ENCODE measurements at places on chromosomes 16 and 17. TPM values are rescaled to one million over a fixed set of nuclear protein-coding genes. Genes with fewer than 3 reads are reported as not detected.

POLR3E gene
- total RNA-seq, result 34.1 TPM

- peak; percentile 69 for DNase-seq
These were observed 943 bp downstream of the CNTROB start for GRCh38 chr17:7932949-7933348.

DOC2B gene
- total RNA-seq, result 8.5 TPM

GRCh38 chr16:85735225-85735635 is 15.7 kb downstream of the C16orf74 start:
- DNase-seq, result no peak

OTOP2 gene
- not detected for total RNA-seq

- no peak for DNase-seq
These were observed 141.5 kb downstream of the IRF8 start for GRCh38 chr16:86040496-86040895.

DNA sequence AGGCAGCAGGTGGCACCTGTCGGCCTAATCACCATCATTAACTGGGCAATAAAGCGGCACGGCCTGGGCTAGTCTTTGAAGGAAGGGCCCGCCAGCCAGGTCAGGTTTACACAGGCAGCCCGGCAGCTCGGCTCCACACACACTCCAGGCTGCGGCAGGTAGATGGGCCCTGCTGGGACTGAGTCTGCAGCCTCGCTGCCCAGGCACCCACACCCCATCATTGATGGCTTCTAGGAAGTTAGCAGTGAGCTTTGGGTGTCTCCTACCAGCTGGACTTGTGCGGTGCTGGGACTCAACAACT is 6.8 kb upstream of the FOXN1 start:
- no peak for DNase-seq

DNA sequence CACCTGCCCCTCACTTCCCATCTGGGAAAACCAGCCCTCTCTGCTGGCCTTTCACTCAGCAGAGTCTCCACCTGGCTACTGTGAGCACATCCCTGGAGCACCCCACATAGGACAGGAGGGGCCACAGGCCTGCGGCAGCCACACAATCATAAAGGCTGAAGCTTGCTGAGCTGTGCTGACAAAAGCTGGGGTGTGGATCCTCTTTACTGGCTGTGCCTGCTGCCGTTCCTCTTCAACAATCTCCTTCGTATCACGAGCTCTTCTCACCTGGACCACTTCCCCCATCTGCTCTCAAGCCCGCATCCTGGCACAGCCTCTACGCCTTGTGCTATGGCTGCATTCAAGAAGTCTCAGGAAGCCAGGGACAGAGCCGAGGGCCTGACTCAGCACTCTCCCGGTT is 86.1 kb downstream of the ZNF778 start:
- no peak for DNase-seq

GRCh38 chr16:49725651-49726050 is 130.3 kb downstream of the ZNF423 start:
- DNase-seq, result no peak

DNA sequence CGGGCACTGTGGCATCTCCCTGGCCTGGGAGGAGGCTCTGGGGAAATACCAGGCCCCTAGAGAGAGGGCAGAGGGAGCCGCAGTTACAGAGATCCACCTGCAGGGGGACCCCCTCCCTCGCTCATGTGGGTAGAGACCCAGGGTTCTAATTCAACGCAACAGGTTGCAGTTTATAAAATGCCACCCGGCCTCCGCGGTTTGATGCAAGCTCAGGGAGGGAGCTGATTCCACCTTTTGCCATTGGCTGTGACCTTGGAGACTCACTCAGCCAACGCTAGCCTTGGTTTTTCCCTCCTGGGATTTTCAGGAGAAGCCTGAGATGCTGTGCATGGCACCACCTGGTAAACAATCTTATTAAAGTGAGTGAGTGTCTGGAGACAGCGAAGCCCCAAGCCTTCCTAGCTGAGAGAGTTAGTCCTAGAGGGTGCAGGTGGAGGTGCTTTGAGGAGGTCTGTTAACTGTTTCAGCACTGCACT is 12.1 kb downstream of the TTLL6 start:
- DNase-seq, result peak; percentile 58

GRCh38 chr16:2019921-2020831 is 591 bp downstream of the NPW start:
- no peak for DNase-seq

GRCh38 chr17:63494300-63494928 is 17.6 kb downstream of the ACE start:
- DNase-seq, result no peak

GRCh38 chr17:34725008-34725407 is 145.6 kb downstream of the TMEM132E start:
- DNase-seq, result no peak

DNA sequence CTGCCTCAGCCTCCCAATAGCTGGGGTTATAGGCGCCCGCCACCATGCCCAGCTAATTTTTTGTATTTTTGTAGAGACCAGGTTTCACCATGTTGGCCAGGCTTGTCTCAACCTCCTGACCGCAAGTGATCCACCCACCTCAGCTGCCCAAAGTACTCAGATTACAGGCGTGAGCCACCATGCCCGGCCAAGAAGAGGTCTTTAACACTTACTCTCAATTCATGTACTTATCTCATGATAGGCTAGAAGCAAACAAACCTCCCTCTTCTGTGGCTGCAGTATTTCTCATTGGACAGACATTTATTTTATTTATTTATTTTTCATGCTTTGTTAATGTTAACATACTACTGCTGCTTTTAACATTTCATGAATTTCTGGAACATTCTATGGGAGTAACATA is 7.0 kb upstream of the NT5C start:
- no peak for DNase-seq

DNA sequence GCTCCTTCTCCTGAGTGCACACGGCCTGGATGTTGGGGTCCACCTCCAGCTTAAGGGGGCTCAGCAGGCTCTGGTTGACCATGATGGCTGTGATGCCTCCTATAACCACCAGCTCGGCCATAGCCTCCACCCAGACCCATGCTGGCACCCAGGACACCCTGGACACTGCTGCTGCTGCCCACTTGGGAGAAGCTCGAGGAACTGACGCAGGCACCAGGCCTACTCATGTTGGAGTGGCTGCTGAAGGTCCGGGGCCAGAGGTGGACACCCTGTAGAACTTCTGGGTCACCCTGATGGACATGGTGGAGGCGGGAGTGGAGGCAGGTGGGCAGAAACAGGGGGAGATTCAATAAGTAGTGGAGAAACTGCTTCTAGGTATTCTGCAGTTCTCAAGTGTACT is 28.0 kb downstream of the IKZF3 start:
- no peak for DNase-seq

DNA sequence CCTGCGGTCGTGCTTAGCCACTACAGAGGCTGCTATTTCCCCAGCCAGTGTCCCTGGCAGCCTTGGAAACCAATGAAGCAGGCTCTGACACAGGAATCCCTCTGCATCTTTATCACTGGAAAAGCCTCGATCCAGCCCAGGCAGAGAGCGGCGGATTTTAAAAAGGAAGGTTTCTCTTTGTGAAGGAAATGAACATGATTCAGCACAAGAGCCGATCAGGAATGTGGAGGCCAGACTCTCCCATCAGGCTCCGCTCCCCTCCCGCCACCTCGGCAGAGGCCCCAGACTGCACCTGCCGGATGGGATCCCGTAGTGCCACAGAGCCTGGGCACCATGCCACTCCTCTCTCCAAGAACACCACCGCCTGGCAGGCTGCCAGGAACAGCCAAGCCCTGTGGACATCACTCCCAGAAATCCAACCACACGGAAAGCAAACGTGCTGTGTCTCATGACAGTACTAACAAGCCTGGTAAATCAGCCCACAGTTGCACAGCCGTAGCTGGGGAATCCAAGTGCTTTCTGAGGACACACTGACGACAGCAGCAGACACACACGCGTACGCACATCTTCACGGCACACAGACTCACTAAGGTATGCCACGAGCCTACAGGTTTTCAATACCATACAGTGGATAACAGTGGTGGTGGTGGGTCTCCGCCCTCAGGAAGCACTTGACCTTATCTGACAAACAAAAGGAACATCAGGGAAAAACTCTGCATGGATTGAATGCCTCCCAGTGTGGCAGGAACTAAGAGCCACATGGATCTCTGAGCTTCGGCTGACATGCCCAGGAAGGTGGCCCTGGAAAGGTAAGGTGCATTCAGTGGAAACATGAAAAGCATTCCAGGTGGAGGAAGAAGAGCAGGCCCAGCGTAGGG is 5.4 kb downstream of the LRRC75A start:
- DNase-seq, result peak; percentile 90

STX1B gene
- not detected for total RNA-seq

NDEL1 gene
- 17.0 TPM for total RNA-seq

GRCh38 chr16:81198635-81199034 is 39.9 kb upstream of the BCO1 start:
- no peak for DNase-seq

DNA sequence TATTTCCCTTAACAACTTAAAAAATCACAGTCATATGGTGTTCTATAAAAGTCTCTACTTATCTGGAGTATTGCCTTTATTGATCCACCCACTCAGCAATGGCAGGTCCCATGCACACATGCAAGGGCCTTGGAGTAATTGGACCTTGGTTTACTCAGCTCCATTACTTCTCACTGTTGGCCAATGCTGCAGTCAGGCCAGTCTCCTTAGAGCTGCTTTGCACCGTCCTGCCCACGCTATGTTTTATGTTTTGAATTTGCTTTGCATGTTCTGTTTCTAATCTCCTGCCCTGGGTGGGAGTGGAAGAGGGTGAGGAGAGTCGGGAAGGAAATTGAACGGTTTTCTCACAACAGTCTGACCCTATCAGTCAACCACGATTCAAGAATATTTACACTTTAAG is 23.6 kb downstream of the ARHGAP44 start:
- no peak for DNase-seq

ELAC2 gene
- total RNA-seq, result 125 TPM

- DNase-seq, result no peak
These were observed 21.2 kb downstream of the SPHK1 start for GRCh38 chr17:76405607-76405966.

RCVRN gene
- total RNA-seq, result not detected

C17orf78 gene
- total RNA-seq, result not detected

KRT33A gene
- total RNA-seq, result not detected

- DNase-seq, result no peak
These were observed 39.2 kb upstream of the PRSS54 start for GRCh38 chr16:58333985-58334384.

DNA sequence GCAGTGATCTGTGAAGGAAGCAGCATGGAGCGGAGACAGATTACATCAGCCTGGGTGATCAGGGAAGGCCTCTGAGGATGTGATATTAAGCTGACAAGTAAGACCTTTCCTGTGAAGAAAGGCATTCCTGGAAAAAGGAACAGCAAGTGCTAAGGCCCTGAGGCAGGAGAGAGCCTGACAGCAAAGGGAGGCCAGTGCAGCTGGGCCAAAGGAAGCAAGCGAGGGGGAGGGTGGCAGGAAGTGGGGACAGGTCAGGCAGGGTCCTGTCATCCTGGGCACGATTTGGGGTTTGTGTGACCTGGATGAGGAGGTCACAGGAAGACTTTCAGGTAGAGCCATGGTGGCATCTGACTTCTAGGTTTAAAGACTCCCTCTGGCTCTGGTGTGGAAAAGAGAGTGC is 12.3 kb downstream of the CPNE2 start:
- DNase-seq, result no peak

DNA sequence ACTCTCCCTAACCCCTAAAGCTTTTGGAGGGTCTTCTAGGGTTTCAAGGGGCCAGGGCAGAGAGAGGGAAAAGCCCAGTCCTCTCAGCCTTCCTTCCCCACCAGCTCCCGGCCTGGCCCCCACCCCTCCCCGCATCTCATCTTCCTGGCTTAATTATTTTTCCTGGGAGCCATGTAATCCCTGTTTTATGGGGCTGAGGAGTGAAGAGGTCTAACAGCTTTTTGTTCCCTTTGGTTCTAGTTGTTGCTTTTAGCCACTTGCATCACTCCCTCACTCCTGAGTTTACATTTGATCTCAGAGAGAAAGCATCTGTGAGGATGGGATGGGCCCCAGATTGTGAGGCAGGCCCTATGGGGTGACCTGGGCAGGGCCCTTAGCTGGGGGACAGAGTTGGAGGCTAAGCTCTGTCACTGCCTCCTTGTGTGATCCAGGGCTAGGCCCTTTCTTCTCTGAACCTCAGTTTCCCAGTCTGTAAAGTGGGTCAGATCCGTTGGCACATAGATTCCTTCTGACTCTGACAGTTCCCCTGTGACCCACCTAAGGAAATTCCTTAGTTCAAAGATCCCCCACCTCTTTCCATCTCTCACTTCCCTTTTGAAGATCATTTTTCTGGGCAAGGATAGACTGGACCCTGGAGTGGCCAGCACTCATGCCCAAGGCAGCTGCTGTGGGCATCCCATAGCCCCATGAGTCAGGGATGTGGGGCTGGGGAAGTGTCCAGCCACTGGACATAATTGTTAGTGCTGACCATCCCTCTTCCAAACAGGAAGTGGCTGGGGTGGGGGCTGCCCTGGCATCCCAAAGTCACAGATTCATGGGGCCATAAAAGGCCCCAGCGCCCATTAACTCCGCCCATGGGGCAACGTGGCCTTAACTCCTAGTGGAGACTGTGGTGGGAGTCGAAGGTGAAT is 20.1 kb downstream of the UNC119 start:
- no peak for DNase-seq

- no peak for DNase-seq
These were observed 13.6 kb downstream of the CDH15 start for GRCh38 chr16:89184933-89185794.

SOX8 gene
- 0.17 TPM for total RNA-seq

GRCh38 chr16:87702325-87702811 is 63.4 kb downstream of the KLHDC4 start:
- no peak for DNase-seq

- DNase-seq, result no peak
These were observed 16.2 kb downstream of the SMTNL2 start for GRCh38 chr17:4600563-4600962.

GRCh38 chr16:84323606-84324005 is 28.9 kb downstream of the WFDC1 start:
- no peak for DNase-seq

DNA sequence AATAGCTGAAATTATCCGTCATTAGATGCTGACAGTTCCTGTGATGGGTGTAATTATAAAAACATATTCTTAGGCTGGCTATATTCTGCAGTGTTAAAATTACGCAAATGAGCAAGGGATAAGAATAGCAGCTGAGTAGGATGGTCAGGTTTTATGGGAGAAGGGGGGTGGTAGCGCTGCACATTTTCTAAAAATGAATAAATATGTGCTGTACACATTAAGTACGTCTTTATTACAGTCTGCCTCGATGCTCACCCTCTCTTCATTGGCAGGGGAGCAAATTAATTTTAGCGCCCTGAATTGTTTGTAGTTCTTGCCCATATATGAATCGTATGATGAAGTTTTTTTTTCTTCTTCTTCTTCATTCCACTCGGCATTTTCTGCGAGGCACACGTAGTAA is 244.2 kb downstream of the SNX29 start:
- no peak for DNase-seq
